Astrocyte of the spinal cord (primary cell): ENCODE measurements at places on chromosomes 3 and 15.

DNA sequence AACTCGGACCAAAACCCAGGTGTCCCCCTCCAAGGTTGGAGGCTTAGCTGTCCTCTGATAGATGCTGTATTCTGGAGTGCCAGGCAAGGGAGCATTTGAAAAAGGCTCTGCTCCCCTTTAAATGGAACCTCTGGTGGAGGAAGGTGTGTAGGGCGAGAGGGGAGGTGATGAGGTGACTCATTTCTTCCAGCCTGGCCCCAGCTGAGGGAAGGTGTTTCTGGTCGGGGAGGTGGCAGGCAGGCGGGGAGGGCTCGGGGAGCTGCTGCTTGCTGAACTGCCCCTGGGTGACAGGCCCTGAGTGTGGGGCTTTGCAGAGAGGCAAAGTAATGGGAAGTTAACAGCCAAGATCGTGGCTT lies 18.8 kb downstream of the PSTPIP1 start:
- DNase-seq, result no peak

DNA sequence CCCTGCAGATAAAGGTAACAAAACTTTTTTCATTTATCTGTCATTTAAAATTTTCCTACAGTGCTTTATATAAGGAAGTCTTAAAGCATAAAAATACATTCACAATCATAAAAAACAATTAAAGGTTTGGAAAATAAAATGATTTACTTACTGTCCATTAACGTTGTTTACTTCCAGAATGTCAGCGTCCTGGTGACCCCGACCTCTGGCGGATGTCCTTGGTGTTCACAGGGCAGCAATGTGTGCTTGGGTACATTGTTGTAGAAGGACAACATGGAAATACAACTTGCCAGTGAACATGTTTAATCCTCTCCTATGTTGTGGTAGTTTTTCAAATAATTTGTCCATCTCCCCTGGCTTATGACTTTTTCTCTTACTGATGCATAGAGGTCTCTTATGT lies 168.8 kb upstream of the NDN start:
- no peak for DNase-seq

- no peak for DNase-seq
These were observed 9.0 kb upstream of the U2SURP start for GRCh38 chr3:142992323-142992722.

DNA sequence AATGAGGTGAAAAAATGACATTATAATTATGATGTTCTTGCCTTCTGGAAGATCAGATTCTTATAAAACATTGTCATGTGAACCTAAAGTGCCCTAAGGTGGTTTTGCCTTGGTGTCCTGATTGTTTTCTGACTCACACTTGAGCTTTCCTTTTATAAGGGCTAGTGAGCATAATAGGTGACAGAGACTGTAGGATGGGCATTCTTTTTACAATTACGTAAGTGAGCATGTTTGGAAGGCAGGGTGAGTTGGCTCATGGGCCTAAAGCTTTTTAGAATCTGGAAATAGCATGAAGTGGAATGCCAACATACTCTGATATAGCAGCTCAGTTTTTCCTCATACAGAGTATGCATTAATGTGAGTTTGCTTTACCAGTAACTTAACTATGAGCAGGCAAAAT lies 41.2 kb downstream of the CRYBG3 start:
- DNase-seq, result peak; percentile 27

DNA sequence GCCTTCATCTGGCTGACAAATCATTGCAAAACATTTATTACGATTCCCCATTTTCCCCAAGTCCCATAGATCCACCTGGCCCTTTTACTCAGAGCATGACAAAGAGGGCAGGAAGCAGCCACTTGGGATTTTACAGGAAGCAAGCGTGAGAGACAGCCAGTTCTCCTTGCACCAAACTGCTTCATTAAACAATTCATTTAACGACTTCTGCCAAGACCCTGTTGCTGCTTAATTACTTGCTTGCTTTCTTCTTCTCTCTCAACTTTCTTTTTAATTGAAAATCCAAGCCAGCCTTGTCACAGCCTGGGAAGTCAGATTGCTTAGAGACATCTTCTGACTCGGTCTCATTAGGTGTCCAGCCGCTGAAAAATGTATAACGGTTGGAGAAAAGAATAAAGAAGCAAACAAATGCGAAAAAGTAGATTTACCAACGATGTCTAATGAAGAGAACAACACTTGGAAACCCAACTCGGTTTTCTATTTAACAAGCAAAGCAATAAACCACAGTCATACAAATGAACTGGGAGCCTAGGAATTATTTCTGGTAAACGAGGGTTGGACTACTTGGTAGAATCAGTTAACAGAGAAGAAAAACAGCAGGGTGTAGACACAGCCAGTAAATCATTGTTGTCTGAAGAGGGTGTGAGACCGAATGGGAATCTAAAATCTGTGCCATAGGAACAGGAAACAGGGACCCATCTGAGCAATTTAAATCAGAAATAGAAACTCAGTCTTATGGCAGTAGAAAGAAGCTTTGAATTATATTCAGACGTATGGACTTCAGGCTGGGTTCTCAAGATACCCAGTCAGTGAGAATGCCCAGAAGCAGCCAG lies 298.3 kb downstream of the LRRC3B start:
- no peak for DNase-seq

- DNase-seq, result no peak
These were observed 27.8 kb upstream of the SPTBN5 start for GRCh38 chr15:41921639-41922038.

GRCh38 chr3:24270204-24270691 lies 224.4 kb downstream of the THRB start:
- DNase-seq, result no peak

- peak; percentile 80 for DNase-seq
These were observed 98.2 kb downstream of the NR2F2 start for GRCh38 chr15:96428742-96429141.

DNA sequence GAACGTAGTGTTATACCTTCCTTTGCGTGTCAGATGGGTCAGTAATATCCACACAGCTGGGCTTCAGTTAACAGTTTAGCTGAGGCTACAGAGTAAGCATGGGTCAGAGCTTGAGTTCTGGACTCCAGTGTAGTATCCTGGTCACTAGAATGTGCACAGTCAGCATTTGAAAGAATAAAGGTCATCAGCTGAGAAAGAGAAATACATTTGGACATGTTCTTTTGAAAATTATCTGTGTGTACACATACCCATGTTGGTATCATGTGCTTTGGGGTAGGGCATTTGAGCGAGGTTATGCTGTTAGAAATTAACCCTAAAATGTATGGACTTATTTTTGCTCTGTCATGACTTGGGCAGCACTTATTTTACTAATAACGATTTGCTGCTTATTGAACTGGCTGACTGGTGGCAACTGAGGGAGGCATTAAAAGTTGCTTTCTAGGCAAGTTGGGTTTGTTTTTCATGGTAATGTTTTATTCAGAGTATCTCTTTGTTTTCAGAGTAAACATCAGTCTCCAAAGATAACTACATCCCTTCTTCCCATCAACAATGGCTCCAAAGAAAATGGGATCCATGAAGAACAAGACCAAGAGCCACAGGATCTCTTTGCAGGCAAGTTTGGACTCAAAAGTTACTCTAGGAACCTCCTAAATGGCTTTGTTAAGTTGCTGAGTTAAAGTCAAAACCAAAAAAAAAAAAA lies 16.4 kb downstream of the SNX1 start:
- no peak for DNase-seq

GRCh38 chr3:99418209-99418635 lies 220.2 kb upstream of the COL8A1 start:
- DNase-seq, result no peak

GRCh38 chr3:78941587-78941986 lies 826.2 kb downstream of the ROBO1 start:
- DNase-seq, result peak; percentile 88

- no peak for DNase-seq
These were observed 73.2 kb downstream of the SAMMSON start for GRCh38 chr3:70072754-70073153.

DNA sequence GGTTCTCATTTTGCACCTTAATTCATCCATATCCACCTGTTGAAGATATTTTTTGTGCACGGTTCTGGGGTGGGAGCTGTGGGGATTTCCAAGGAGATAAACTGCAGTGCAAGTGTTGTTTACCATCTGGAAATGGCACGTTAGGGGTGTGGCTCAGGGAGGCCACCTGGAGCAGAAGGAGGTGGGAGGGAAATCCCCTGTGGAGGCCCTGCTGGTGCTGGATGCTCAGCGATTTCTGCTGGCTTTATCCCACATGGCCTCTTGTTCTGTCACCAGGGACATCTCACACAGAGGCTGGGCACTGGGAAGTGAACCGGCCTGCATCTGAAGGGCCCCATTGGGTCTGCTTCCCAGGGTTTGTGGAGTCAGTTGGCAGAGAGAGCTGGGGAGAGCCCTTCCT lies 24.3 kb downstream of the TRPM1 start:
- no peak for DNase-seq

DNA sequence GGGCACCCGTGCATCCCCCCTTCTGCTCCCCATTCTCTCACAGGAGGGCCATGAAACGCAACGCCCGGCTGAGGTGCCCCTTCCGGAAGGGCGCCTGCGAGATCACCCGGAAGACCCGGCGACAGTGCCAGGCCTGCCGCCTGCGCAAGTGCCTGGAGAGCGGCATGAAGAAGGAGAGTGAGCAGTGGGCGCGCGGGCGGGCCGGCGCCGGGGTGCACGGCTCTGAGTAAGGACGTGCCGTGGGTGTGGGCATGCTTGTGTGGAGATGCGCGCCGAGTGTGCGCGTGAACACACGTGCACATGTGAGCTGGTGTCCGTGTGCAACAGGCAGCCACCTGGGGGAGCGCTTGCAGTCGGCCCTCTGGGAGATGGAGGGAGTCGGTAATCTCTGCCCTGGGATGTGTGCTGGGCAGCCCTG lies 28.1 kb downstream of the NR1I2 start:
- peak; percentile 26 for DNase-seq

DNA sequence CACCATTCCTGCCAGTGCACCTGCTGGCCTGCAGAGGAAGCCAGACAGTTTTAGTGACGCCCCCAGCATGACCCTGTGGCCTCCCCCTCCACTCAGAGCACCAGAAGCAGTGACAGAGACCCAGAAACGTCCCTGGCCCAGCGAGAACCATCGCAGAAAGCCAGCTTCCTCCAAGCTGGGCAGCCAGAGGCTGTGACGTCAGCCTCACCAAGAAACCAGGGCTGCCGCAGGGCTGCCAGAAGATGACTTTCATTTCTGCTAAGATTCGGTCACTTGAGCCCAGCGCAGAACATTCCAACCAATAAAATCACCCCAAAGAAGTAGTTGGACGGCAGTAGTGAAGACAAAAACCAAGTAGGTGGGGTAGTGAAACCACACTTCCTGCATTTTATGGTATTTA lies 29.6 kb upstream of the RPL32 start:
- no peak for DNase-seq

DNA sequence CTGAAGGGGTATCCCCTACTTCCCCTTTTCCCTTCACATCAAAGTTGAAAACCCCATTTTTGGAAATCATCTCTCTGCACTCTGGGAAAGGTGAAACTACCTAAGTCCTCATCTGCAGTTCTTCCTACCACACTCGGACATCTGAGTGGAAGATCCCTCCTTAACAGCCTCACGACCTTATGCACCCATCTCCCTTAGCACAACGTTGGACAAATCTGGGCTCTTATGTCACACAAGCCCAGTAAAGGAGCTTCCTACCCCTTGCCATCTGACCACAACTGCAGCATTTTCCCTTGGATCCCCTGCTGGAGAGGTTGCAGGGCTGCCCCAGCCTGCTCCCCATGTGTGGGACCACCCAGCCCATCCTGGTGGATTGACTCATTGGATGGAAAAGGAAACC lies 252.1 kb upstream of the ST8SIA2 start:
- DNase-seq, result no peak

- no peak for DNase-seq
These were observed 18.4 kb downstream of the IREB2 start for GRCh38 chr15:78456426-78456825.

GRCh38 chr15:92683511-92683834 lies 27.9 kb upstream of the FAM174B start:
- DNase-seq, result peak; percentile 12

- DNase-seq, result no peak
These were observed 14.7 kb downstream of the VIPR1 start for GRCh38 chr3:42517117-42517516.
